GM06990 (cell line): ENCODE measurements at places on chromosomes 7 and 10.

- DNase-seq: no peak
Observed at GRCh38 chr10:95425592-95426465, 135.0 kb upstream of the PDLIM1 start.

DNA sequence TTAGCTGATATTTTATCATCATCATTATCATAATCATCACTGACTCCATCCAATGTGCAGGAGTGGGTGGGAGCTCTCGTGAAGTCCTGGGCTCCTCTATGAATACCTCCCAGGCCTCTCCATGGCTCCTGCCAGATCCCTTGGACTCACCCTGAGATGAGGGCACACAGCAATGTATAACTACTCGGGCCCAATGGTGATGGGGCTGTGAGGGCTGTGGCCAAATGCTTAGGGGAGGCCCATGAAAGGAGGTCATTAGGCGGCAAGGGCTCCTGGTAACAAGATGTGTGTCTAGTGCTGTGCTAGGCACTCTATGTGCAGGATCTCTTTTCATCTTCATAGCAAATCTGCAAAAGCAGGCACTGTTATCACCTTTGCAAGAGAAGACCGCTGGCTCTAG lies 270.9 kb downstream of the GLRX3 start:
- no peak for DNase-seq

GRCh38 chr7:154770361-154770760 lies 232.6 kb downstream of the PAXIP1 start:
- DNase-seq: no peak

DNA sequence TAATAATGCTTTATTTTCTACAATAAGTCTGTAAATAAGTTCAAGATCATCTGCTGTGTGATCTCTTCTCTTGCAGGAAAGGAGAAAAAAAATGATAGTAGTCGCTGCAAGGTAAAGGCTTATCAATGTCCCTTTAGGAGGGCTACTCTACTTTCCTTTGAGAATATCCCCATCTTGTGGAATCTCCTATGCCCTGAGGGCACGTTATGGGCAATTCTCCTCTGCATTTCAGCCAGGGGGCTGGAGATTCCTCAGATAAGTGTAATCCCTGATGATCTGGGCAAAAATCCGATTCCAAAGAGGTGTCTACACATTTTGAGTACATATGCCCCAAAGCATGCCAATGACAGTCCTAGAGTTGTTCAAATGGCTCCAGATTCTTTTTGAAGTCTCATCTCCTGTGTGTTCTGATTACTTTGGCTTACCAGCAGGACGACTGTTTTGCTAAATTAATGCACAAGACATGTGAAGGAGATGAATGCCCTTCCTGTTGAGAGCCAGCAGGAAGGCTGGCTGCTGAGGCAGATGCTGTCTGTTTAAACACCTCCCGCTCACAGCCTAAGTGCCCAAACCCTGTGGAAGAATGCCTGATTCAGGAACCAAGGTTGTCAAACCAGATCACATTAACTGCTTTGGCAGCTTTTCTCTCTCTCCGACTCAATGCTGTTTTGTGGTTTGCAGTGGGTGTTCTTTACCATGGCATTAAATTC lies 171.2 kb upstream of the COL1A2 start:
- DNase-seq: no peak

GRCh38 chr10:80459047-80459865 lies 5.1 kb downstream of the TSPAN14 start:
- DNase-seq: peak; percentile 74

DNA sequence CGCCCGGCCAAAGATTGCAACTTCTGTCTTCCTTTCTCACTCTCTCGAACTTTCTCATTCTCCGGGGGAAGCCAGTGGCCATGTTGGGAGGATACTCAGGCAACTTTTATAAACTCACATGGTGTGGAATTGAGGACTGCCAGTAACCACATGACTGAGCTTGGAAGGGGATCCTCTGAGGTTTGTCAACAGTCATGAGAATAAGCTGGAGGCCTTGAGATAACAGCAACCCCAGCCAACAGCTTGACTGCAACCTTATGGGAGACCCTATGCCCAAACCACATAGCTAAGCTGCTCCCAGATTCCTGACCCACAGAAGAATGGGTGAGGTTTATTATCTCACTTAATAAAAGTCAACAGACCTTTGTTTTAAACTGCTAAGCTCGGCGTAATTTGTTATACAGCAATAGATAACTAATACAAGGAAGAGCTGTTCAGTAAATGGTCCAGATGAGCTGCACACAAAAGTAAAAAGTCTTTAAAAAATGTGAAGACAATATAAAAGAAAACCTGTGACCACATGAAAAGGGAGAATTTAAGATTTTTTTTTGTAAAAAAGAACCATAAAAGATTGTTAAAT lies 9.6 kb downstream of the SYPL1 start:
- no peak for DNase-seq
